Smooth muscle cell of the brain vasculature (primary cell): ENCODE measurements at places on chromosomes 5 and 9.

GRCh38 chr9:37617832-37618231 is 25.4 kb upstream of the TOMM5 start:
- no peak for DNase-seq

DNA sequence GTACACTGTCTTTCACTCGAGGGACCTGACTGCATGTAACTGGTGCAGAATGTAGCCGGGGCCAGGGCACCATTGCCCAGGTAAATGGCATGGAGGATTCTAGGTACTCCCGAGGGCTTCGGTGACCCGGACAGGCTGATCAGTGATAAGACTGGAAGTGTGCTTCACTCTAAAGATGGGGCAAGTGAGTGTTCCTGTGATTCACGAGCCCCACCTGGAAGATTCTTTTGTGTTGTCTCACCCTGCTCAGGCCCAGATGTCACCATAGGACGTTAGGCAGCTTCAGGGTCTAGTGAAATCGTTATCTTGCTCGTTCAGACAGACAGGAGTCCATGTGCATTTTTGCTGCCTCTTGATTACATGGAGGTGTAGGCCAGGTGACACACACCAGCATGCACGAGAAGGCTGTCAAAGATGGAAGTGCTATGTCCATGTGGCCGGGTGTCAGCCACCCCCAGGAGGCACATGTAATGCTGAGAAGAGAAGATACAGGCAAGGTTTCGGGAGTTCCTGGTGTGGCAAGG is 73.9 kb downstream of the WNK2 start:
- DNase-seq = no peak

- DNase-seq = no peak
Measured at GRCh38 chr9:101995231-101995630, 256.8 kb upstream of the GRIN3A start.

- DNase-seq = no peak
Measured at GRCh38 chr5:171306781-171307591, 2.1 kb upstream of the TLX3 start.

GRCh38 chr5:158055111-158055501 is 196.2 kb upstream of the CLINT1 start:
- no peak for DNase-seq

DNA sequence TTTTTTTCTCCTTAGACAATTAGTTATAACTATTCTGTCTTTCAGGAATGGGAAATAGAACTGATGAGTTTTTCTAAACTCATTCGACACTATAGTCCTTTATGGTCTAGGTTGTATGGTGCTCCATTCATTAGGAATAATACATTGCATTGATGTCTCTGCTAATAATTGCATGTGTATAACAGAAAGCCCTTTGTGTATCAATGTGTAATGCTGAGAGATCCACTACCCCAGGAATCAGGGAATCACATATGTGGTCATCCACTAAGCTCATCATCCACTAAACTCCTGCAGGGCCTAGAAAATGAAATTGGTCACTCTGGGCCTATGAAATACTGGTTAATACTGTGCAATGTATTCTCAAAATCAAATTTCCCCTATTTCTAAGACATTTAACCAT is 242.0 kb upstream of the CDH18 start:
- DNase-seq = no peak

- DNase-seq = no peak
Measured at GRCh38 chr5:82335806-82336205, 57.7 kb upstream of the RPS23 start.

DNA sequence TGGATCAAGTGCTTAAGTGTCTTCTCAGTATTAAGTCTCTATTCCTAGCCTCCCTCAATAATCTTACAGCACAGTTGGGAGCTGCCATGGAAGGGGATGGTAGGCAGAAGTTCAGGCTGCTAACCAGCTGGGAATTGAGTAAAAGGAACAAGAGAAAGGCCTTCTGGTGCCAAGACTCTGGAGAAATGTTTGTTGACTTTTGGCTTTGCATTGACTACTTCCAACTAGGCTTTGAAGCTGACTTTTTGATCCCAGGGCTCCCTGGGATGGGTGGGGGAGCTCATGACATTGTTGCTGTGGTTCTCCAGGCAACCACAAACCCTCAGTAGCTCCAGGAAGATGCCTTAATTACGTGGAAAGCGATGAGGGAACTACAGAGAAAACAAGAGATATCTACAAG is 85.2 kb upstream of the HTR4 start:
- DNase-seq = peak; percentile 82
